ENCODE measurements at places on chromosomes 7 and 10. TPM values are rescaled to one million over a fixed set of nuclear protein-coding genes. Genes with fewer than 3 reads are reported as not detected.

DNA sequence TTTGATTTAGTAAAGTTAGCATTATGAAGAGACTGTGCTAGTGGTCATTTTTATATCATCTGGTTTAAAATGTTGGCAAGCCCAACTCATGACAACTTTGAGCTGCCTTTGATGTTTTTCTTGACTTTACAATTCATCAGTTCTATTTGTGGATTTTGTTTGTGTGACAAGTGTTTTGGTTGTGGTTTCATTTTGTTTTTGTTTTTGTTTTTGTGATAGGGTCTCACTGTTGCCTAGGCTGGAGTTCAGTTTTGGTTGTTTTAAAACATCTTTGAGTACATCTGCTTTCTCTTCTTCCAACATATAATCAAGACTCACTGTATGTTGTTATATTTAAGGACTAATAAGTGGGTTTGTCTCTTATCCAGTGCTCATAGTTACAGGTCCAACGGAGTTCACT, 17.6 kb upstream of the SFR1 start:
- H3K27me3 ChIP-seq = no peaks in the 10 kb centered on the region
- no peak overlapping the region for H3K4me3 ChIP-seq
- no peak overlapping the region for H3K27ac ChIP-seq
- DNase-seq = no peak
- peaks cover 8% of the 10 kb centered on the region for H3K4me1 ChIP-seq

DNA sequence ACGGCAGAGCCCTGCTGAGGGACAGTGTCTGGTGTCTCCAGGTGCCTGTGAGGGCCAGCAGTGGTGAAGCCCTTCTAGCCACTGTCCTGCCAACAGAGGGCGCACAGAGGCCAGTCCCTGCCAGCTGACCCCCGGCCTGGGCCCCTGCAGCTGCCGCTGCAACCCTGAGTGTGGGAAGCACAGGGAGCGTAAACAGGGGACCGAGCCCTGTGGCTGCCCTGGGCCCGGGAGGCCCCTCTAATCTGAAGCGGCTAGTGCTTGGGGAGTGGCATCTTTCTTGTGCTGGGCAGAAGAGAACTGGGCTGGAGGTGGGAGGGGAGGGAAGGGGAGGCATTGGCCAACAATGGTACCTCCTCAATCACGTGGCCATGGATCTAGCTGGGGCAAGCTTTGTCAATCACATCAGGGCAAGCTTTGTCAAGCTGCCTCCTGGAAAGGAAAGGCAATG, 34.6 kb downstream of the TRIM8 start:
- H3K36me3 ChIP-seq = peaks cover 12% of the 10 kb centered on the region
- no peak for DNase-seq
- no peak overlapping the region for H3K4me3 ChIP-seq
- peaks cover 44% of the 10 kb centered on the region for H3K4me1 ChIP-seq

- no peak overlapping the region for H3K27ac ChIP-seq
- peaks cover 8% of the 10 kb centered on the region for H3K4me1 ChIP-seq
- H3K27me3 ChIP-seq = no peaks in the 10 kb centered on the region
- H3K36me3 ChIP-seq = peaks cover 33% of the 10 kb centered on the region
- DNase-seq = no peak
Observed at GRCh38 chr10:72184156-72184555, 31.7 kb upstream of the ANAPC16 start.

DNA sequence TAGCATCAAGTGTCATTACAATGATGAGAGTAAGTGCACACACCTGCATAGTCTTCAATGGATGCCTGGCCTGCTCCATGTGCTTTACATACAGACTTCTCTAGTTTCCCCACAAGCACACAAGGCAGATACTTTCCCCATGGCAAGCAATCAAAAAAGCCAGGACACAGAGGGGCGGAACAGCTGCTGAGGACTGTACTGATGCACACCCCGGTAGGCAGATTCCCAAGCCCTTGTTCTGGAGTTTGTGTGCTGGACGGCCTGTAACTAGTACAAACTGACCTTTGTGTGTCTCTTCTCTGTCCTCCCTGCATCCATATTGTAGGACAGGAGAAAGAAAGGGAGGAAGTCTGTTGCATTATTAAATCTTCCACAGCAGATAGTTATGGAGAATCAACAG, 25.8 kb downstream of the UBE2D4 start:
- H3K4me1 ChIP-seq = peaks cover 2% of the 10 kb centered on the region
- H3K36me3 ChIP-seq = peaks cover 10% of the 10 kb centered on the region
- H3K27ac ChIP-seq = no peak overlapping the region
- H3K27me3 ChIP-seq = no peaks in the 10 kb centered on the region
- no peak for DNase-seq
- no peak overlapping the region for H3K4me3 ChIP-seq

- H3K27me3 ChIP-seq = peaks cover 12% of the 10 kb centered on the region
- no peak overlapping the region for H3K27ac ChIP-seq
- no peak overlapping the region for H3K4me3 ChIP-seq
- H3K4me1 ChIP-seq = peaks cover 58% of the 10 kb centered on the region
Observed at GRCh38 chr10:110416776-110417711, 80.7 kb upstream of the DUSP5 start.

LIPK gene
- total RNA-seq = not detected

DNA sequence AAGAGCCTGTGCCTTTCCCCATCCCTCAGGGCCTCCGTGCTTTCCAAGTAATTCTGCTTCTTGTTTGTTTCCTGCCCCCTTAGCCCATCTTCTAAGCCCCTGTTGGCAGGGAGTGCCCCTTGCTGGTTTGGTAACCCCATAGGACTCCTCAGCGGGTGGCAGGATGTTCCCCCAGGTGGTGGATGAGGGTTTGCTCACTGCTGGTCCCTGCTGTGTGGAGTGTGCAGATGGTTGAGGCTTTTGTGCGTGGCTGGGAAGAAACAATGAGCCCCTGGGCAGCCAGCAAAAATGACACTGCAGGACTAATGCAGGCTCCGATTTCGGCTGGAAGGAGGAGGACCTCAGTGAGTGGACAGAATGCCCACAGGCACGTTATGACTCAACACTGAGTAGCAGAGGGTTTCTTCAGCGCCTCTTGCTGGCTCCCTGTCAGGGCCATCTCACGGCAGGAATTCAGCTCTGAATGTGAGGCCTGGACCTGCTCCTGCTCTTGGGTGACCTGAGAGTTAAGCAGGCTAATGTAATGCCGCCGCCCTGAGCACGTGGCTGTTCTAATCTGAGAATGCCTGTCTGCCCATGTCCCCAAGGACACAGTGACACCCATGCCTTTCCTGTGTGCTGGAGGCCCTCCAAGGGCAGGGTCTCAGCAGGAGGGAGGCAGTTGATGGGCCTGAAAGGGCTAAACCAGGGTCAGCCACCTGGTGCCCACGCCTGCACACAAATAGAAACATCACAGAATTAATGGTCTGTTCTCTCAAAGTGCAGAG, 16.6 kb downstream of the BAG3 start:
- peaks cover 7% of the 10 kb centered on the region for H3K36me3 ChIP-seq
- no peak overlapping the region for H3K27ac ChIP-seq
- DNase-seq = no peak

GRCh38 chr10:103929381-103929921, 11.5 kb upstream of the STN1 start:
- H3K4me3 ChIP-seq = no peak overlapping the region
- DNase-seq = no peak
- H3K27ac ChIP-seq = no peak overlapping the region
- no peaks in the 10 kb centered on the region for H3K36me3 ChIP-seq

DNA sequence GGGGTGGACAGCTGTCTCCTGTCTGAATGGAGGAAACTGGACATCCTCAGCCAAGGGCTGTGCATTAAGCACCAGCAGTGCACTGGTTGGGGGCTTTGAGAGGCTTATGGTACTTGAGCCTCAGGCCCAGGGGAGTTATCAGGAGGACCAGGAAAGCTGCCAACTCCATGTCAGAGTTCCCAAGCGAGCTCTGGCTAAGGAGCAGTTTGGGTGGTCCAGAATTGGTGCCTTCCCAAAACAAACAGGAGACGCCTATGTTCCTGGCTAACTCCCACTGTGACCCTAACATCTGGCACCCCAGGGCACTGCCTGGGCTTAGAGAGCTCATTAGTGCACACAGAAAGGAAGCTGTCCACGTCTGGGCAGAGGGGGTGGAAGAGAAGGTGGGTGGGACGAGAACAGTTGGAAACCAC, 408.6 kb upstream of the NPVF start:
- H3K27ac ChIP-seq = no peak overlapping the region
- no peaks in the 10 kb centered on the region for H3K4me1 ChIP-seq
- H3K27me3 ChIP-seq = no peaks in the 10 kb centered on the region
- no peaks in the 10 kb centered on the region for H3K36me3 ChIP-seq

GRCh38 chr7:80960244-80960795, 41.5 kb upstream of the SEMA3C start:
- no peak overlapping the region for H3K4me3 ChIP-seq
- H3K36me3 ChIP-seq = no peaks in the 10 kb centered on the region
- H3K27me3 ChIP-seq = no peaks in the 10 kb centered on the region
- H3K4me1 ChIP-seq = no peaks in the 10 kb centered on the region

GRCh38 chr7:39094731-39095130, 117.0 kb downstream of the POU6F2 start:
- no peaks in the 10 kb centered on the region for H3K4me1 ChIP-seq
- no peaks in the 10 kb centered on the region for H3K36me3 ChIP-seq
- H3K4me3 ChIP-seq = no peak overlapping the region
- H3K27me3 ChIP-seq = peaks cover 3% of the 10 kb centered on the region
- no peak for DNase-seq

- H3K27me3 ChIP-seq = no peaks in the 10 kb centered on the region
- H3K36me3 ChIP-seq = no peaks in the 10 kb centered on the region
- no peak overlapping the region for H3K4me3 ChIP-seq
Observed at GRCh38 chr7:85274454-85274853, 87.6 kb upstream of the SEMA3D start.

GJD4 gene
- not detected for total RNA-seq

- H3K36me3 ChIP-seq = no peaks in the 10 kb centered on the region
- H3K4me1 ChIP-seq = no peaks in the 10 kb centered on the region
- no peak overlapping the region for H3K27ac ChIP-seq
- H3K27me3 ChIP-seq = peaks cover 18% of the 10 kb centered on the region
- H3K4me3 ChIP-seq = no peak overlapping the region
Observed at GRCh38 chr10:7075110-7075509, 335.7 kb downstream of the SFMBT2 start.

AKR1D1 gene
- total RNA-seq = not detected

ANXA8 gene
- total RNA-seq = not detected

DNA sequence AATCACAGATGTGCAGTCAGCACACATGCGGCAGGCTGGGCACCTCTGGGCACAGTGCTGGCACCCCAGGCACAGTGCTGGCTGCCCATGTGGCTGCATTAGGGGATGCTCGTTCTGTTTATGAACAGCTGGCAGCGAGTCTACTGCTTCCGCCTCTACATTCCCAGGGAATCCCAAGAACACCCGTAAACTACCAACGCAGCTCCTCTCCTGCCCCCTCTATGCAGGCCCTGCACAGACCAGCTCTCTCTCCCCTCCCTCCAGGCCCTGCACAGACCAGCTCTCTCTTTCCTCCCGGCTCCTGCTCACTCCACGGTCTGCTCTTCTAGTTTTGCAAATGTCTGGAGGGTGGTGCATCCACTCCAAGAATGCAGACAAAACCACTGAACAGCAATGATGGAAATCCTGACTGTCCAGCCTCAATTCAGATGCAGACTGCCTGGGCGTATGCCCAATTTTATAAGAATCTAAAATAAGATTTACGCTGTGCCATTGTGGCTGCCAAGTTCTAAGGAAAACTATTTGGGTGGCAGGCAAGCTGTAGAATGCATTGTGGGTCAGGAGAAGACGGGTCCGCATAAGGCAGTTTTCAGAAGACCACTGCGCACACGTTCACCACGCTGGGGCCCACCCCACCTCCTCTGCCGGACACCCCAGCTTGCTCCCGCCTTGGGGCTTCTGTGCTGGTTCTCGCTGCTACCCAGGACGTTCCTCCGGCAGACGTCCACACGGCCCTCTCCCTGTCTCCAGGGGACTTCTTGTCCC, 234.6 kb downstream of the ZMYND11 start:
- H3K27ac ChIP-seq = no peak overlapping the region
- H3K4me1 ChIP-seq = no peaks in the 10 kb centered on the region
- no peak overlapping the region for H3K4me3 ChIP-seq
- DNase-seq = no peak

DNA sequence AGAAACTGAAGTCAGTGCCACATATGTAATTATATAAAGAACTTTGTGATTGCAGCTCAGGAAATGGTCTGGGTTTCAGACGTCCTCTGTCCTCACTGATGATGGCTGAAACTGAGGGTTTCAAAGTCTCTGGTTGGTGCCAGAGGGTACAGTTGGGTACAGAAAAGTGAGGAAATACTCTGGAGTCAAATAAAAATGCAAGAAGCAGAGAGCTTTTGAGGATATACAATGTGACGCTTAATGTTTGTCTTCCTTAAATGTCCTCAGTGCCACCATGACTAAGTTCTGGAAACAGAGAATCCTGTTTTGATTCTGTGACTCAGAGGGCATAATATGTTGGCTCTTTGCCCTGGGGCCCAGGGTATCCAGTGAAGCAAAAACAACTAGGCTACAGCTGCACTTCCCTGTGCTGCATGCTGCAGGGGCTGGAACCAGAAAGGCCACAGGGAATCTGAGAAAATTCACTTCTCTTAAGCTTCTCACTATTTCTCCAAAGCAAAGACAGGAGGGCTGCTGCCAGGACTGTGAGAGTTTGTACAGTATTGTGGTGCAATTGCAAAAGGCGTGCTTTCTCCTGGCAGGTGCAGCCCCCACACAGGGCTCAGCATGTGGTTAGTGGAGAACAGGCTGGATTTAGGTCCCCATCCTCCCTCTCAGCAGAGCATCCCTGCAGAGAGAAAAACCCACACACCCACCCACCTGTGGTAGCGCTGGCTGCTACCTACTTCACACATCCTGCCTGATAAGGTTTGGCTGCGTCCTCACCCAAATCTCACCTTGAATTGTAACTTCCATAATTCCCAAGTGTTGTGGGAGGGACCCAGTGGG, 169.5 kb upstream of the SVIL start:
- peaks cover 6% of the 10 kb centered on the region for H3K27me3 ChIP-seq
- H3K36me3 ChIP-seq = no peaks in the 10 kb centered on the region
- DNase-seq = no peak
- no peak overlapping the region for H3K4me3 ChIP-seq
- H3K27ac ChIP-seq = no peak overlapping the region

DNA sequence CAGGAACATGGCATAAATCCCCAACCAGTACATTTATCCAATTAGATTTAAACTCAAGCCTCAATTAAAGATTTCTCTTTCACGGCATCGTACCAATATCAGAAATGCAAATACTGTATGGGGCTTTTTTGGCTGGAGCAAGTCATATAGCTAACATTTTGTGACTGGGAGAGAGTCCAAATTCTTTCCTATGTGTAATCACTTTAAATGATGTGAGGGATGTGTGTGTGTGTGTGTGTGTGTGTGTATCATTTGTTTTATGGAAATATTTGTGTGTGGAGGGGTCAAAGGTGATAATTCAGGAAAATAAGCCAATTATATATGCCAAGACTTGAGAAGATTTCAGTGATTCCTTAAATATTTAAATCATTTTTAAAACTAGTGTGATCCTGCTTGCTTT, 196.6 kb downstream of the TRIL start:
- no peak overlapping the region for H3K27ac ChIP-seq
- H3K27me3 ChIP-seq = peaks cover 4% of the 10 kb centered on the region
- H3K4me3 ChIP-seq = no peak overlapping the region
- H3K36me3 ChIP-seq = no peaks in the 10 kb centered on the region

PRR15 gene
- not detected for total RNA-seq

- no peak for DNase-seq
- H3K4me1 ChIP-seq = no peaks in the 10 kb centered on the region
- no peak overlapping the region for H3K4me3 ChIP-seq
- H3K27me3 ChIP-seq = no peaks in the 10 kb centered on the region
Observed at GRCh38 chr7:70525991-70526390, 606.0 kb upstream of the GALNT17 start.

- H3K27ac ChIP-seq = no peak overlapping the region
- H3K4me1 ChIP-seq = no peaks in the 10 kb centered on the region
- no peaks in the 10 kb centered on the region for H3K27me3 ChIP-seq
- H3K4me3 ChIP-seq = no peak overlapping the region
- DNase-seq = no peak
Observed at GRCh38 chr7:54725255-54725654, 33.8 kb downstream of the SEC61G start.

IGF2BP3 gene
- 0.70 TPM for total RNA-seq

ERVW-1 gene
- total RNA-seq = not detected
